Lung (tissue), 17 donors: ENCODE measurements at places on chromosomes 4 and X. TPM values are rescaled to one million over a fixed set of nuclear protein-coding genes. Genes with fewer than 3 reads are reported as not detected.

- DNase-seq, result no peak
- H3K36me3 ChIP-seq, result peaks cover 3% of the 10 kb centered on the region
- peaks cover 8% of the 10 kb centered on the region for H3K4me1 ChIP-seq
- H3K4me3 ChIP-seq, result no peak overlapping the region
- H3K27ac ChIP-seq, result no peak overlapping the region
- H3K27me3 ChIP-seq, result no peaks in the 10 kb centered on the region
Observed at GRCh38 chrX:44997282-44997812, 124.4 kb downstream of the KDM6A start.

- H3K27me3 ChIP-seq, result peaks cover 4% of the 10 kb centered on the region
- no peaks in the 10 kb centered on the region for H3K4me1 ChIP-seq
- H3K27ac ChIP-seq, result no peak overlapping the region
- H3K36me3 ChIP-seq, result no peaks in the 10 kb centered on the region
Observed at GRCh38 chrX:39477762-39478120, 620.0 kb downstream of the BCOR start.

DNA sequence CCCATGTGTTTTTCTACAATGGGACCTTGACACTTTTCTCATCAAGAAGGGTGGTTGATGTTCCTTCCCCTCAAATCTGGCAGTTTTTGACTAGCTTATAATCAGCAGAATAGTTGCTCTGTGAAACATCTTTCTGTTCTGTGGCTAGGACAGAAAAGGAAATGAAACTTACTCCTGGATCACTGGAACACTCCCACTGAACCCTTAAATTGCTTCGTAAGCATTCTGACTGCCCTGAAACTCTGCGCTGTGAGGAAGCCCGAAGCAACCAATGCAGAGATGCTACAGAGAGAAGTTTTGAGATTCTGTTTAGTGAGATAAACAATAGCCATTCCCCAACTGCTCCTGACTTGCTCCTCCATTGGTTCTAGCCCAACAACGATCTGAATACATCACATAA is 602.2 kb downstream of the CENPC start:
- H3K36me3 ChIP-seq, result no peaks in the 10 kb centered on the region
- no peak overlapping the region for H3K27ac ChIP-seq
- no peaks in the 10 kb centered on the region for H3K4me1 ChIP-seq

GRCh38 chr4:106670976-106671375 is 302.4 kb upstream of the GIMD1 start:
- no peaks in the 10 kb centered on the region for H3K36me3 ChIP-seq
- no peaks in the 10 kb centered on the region for H3K4me1 ChIP-seq
- no peaks in the 10 kb centered on the region for H3K27me3 ChIP-seq
- DNase-seq, result no peak

Gene APLN
- polyA plus RNA-seq, result 10.4 TPM

Gene CYTL1
- 0.32 TPM for polyA plus RNA-seq

Gene GRPR
- polyA plus RNA-seq, result not detected

DNA sequence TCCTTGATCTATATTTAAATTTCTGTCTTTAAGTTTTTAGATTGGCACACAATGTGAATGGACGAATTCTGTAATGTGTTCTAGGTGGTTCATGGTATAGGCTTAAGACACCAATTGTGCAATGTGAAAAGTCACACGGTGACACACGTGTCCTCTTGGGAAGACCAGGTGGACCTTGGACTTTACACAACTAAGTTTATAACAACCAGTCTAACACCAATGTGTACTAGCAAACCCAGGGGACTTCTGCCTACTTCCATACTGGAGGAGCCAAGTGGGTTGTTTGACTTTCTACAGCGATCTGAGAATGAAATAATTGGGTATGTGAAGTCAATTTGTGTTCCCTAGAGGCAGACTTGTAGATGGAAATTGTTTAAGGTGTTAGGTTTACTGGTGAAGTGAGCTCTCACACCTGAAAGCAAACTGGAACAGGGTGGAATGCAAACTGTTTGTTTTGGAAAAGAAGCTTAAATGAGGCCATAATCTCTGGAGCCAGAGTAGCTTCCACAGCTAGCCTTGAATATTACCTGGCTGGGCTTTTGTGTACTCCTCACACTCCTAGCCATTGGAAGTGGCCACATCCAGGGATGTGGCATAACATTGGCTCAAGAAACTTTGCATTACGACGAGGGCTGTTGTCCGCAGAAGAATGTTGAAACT is 45.9 kb upstream of the WDR1 start:
- H3K27ac ChIP-seq, result no peak overlapping the region
- no peaks in the 10 kb centered on the region for H3K27me3 ChIP-seq
- H3K36me3 ChIP-seq, result no peaks in the 10 kb centered on the region

GRCh38 chr4:55351824-55352223 is 5.8 kb downstream of the SRD5A3 start:
- H3K27me3 ChIP-seq, result no peaks in the 10 kb centered on the region
- no peak overlapping the region for H3K4me3 ChIP-seq
- H3K27ac ChIP-seq, result no peak overlapping the region
- peaks cover 6% of the 10 kb centered on the region for H3K4me1 ChIP-seq
- no peaks in the 10 kb centered on the region for H3K36me3 ChIP-seq
- DNase-seq, result no peak

- H3K36me3 ChIP-seq, result no peaks in the 10 kb centered on the region
Observed at GRCh38 chr4:8474856-8475255, 34.3 kb downstream of the TRMT44 start.

DNA sequence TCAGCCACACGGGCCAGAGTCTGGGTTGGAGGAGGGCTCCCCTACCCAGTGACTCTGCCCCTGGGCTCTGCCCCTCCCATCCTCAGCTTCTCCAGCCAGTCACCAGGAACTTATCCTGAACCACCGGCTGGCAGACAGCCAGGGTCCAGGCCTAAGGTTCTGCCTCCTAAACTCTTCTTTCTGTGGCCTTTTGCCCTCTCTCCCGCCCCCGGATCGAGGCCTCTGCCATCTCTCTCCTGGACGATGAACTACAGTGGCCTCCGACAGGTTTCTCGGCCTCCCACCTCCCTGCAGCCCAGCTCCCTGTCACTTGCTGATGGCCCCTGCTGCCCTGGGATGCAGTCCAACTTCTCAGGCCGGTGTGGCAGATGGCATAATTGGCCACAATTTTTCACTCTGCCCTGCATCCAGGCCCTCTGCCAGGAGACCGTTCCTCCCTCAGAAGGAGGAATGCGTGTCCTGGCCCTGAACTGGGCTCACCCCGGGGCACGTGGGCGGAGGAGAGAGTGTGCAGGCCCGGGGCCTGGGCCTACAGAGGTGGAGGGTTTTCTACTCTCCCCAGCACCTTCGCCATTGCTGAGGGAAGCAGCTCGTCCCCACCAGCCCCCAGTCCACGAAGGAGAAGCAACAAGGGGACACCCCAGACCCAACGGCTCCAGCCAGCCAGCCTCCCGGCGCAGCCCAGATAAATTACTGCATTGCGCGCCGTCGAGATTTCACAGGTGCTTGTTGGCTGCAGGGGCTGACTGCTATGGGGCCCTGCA is 81.9 kb upstream of the LRPAP1 start:
- H3K27ac ChIP-seq, result no peak overlapping the region
- H3K36me3 ChIP-seq, result no peaks in the 10 kb centered on the region
- H3K4me3 ChIP-seq, result no peak overlapping the region
- DNase-seq, result no peak
- H3K4me1 ChIP-seq, result no peaks in the 10 kb centered on the region

DNA sequence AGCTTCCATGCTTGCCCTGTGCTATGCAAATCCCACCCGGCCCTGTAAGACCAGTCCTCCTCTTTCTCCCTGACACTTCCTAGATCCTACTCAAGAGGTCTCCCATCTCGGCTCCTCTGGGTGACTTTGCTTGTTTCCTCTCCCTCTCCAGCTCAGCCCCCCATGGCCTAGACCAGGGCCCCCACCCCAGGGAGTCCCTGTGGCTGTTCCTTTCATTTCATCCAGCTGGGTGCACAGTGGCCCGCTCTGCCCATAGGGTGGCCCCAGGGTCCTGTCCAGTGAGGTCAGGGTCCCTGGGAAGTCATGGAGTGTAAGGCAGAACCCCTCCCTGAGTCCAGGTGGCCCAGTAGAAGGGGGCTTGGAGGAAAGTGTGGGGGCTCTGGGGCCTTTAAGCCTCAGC is 52.3 kb upstream of the NKX1-1 start:
- H3K27me3 ChIP-seq, result peaks cover 28% of the 10 kb centered on the region
- no peak for DNase-seq
- H3K27ac ChIP-seq, result no peak overlapping the region
- no peaks in the 10 kb centered on the region for H3K4me1 ChIP-seq
- H3K4me3 ChIP-seq, result no peak overlapping the region

DNA sequence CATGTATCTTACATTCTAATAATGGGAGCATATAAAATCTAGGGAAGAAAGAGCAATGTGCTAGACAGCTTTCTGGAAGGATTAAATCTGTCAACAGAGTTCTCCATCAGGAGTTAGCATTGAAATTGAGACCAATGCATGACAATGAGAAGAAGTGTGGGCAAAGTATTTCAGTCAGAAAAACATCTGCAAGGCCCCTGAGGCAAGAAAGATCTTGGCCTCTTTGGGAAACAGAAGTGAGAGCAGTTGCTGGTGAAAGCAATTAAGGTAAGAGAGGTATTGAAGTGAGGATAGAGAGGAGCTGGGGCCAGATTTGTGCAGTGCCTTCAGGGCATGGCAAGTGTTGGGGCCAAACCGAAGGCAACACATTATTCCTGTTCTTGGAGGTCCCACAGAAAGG is 999.1 kb downstream of the STPG2 start:
- no peaks in the 10 kb centered on the region for H3K27me3 ChIP-seq
- H3K4me3 ChIP-seq, result no peak overlapping the region
- H3K36me3 ChIP-seq, result no peaks in the 10 kb centered on the region
- no peak overlapping the region for H3K27ac ChIP-seq
- H3K4me1 ChIP-seq, result no peaks in the 10 kb centered on the region

DNA sequence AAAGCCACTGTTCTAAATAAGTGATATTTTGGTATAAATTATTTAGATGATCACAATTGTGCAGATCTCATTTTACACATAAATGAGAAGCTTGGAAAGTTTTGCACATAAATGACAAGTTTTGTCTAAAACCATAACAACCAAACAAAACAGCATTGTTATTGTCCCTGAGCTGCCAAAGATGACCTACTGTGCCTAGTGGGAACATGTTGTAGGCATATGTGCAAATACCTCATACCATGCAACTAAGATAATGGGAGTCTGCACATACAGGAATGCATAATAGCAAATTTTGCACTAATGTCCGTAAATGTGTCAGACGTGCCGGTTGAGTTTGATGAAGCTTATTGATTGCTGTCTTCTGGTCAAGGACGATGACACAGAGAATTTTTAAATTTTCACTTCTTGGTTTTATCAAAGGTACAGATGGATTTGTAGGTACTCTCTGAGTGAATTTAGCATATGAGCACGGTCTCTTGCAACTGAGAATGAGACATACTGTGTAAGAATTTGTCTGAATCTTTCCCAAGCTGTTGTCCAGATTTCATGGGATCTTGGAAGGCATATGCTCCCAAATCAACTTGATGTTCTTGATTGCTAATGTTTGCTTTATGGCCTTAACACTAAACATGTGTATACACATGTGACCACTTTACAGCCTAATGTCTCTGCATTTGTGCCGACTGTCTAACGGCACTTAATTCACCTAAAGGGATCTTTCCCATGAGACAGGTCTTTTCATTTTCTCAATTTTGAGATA is 1133.5 kb downstream of the FAT4 start:
- H3K36me3 ChIP-seq, result no peaks in the 10 kb centered on the region
- H3K4me3 ChIP-seq, result no peak overlapping the region
- H3K27me3 ChIP-seq, result no peaks in the 10 kb centered on the region
- no peaks in the 10 kb centered on the region for H3K4me1 ChIP-seq
- no peak for DNase-seq

Gene ERAS
- polyA plus RNA-seq, result 0.24 TPM

DNA sequence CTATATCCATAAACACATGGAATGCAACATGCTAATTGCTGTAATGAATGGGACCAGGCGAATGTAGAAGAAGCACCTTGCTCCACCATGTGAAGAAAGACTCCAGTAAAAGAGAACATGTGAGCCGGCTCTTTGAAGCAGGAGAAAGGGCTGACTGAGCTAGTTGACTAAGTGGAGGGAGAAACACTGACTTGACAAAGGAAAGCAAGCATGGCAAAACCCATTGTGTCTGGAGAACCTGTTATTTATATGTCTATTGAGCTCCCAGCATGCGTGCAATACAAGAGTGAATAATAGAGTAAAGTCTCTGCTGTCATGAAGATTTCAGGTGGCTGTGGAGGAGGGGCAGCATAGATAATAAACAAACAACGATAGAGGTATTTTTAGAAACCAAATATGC is 559.9 kb downstream of the RAB28 start:
- no peak overlapping the region for H3K27ac ChIP-seq
- DNase-seq, result no peak
- no peaks in the 10 kb centered on the region for H3K27me3 ChIP-seq
- H3K4me1 ChIP-seq, result no peaks in the 10 kb centered on the region
- no peak overlapping the region for H3K4me3 ChIP-seq

GRCh38 chr4:151917145-151917734 is 156.4 kb upstream of the GATB start:
- H3K36me3 ChIP-seq, result no peaks in the 10 kb centered on the region
- DNase-seq, result no peak
- no peaks in the 10 kb centered on the region for H3K27me3 ChIP-seq
- no peaks in the 10 kb centered on the region for H3K4me1 ChIP-seq
- H3K4me3 ChIP-seq, result no peak overlapping the region

Gene P2RY8
- polyA plus RNA-seq, result 0.51 TPM

- H3K27ac ChIP-seq, result no peak overlapping the region
- no peak for DNase-seq
- no peaks in the 10 kb centered on the region for H3K27me3 ChIP-seq
- H3K36me3 ChIP-seq, result no peaks in the 10 kb centered on the region
Observed at GRCh38 chr4:137804906-137805495, 272.7 kb upstream of the PCDH18 start.

- no peak overlapping the region for H3K4me3 ChIP-seq
- DNase-seq, result no peak
- H3K27ac ChIP-seq, result no peak overlapping the region
- H3K4me1 ChIP-seq, result no peaks in the 10 kb centered on the region
Observed at GRCh38 chr4:67394879-67395278, 150.4 kb downstream of the CENPC start.

Gene MID1IP1
- 156 TPM for polyA plus RNA-seq

DNA sequence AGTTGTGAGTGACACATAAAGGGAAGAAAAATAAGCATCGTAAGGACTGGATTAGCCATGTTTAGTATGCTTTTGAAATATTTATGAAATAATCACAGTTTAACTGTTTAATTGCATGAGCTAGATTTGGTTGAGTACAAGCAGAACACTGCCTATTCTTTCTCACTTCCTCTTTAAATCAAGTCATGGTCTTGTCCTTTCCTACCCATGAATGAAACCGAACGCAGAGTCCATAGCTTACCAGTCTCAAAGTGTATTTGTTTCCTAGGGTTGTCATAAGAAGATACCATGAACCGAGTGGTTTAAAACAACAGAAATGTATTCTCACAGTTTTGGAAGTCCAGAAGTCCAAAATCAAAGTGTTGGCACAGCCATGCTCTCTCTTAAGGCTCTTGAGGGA is 684.0 kb upstream of the MAGEB2 start:
- H3K4me1 ChIP-seq, result no peaks in the 10 kb centered on the region
- peaks cover 2% of the 10 kb centered on the region for H3K27me3 ChIP-seq
- H3K27ac ChIP-seq, result no peak overlapping the region
- no peaks in the 10 kb centered on the region for H3K36me3 ChIP-seq
- no peak for DNase-seq
- no peak overlapping the region for H3K4me3 ChIP-seq

Gene RAB41
- not detected for polyA plus RNA-seq

DNA sequence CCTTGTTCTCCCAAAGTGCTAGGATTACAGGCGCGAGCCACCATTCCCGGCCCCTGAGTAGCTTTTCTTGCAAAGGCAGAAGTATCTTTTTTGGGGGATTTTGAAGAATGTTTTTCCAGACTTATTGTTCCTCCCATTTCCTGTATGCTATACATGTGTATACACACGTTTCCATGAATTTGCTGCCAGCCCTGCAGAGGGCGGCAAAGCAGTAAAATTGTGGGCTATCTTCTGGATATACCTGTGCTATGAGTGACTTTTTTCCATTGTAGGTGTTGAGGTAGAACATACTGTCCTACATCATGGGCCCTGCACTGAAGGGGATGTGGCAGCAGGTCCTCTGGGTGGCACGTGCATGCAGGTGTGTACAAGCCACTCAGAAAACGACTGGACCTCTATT is 16.9 kb upstream of the MED28 start:
- H3K4me1 ChIP-seq, result peaks cover 3% of the 10 kb centered on the region
- no peak for DNase-seq
